DMS153 (cell line): ENCODE measurements at places on chromosomes 4 and X.

DNA sequence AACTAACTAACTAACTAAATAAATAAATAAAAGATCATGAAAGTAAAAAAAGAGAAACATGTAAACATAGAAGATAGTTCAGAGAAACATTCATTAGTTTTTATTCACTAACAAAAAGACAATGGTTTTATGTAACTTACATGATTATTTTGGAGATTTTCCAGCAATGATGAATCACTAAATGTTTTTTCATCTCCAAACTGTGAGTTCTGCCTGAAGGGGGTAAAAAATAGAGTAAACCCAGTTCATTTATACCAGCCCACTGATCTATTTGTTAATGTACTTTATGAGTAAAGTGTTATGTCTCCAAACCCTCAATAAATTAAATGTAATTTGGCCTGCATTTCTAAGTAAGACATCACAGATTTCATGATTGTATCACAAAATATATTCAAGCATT, 101.1 kb downstream of the ATP8A1 start:
- DNase-seq: no peak

DNA sequence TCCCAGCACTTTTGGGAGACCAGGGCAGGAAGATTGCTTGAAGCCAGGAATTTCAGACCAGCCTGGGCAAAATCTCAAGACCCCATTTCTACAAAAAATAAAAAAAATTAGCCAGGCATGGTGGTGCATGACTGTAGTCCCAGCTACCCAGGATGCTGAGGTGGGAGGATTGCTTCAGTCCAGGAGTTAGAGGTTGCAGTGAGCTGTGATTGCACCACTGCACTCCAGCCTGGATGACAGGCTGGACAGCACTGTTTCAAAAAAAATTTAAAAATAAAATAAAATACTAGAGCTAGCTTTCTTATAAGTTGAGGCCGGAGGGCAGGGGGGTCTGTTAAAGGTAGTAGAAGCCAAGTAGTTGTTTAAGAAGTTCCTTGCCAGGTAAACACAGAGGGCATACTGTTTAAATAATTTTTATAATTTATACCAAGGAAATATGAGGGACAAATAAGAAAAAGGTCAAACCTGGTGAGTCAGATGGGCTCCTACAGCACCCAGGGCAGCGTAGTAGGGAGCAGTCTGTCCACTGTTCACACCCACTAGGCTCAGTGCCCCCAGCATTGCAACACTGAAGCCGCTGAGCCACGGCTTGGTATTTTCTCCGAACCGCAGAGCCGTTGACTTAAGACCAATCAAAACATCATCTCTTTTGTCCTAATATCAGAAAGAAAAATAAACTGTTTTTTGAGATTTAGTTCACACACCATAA, 17.3 kb downstream of the COQ2 start:
- no peak for DNase-seq

DNA sequence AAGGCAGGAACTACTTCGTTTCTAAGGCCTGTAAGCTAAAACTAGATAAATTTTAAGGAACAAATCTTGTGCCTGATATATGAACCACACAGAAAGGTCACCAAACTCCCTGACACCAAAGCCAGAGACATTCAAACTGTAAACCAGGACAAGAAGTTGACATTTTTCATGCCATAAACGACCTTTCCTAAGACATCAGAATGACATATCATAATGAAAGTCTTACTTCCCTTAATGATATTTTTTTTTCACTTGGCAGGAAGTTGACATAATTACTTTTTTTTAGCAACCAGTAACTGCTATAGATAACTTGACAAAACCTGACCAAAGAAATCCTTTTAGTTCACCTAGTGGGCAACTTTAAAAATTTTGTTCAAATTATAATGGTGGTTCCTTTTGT, 231.5 kb upstream of the AGTR2 start:
- no peak for DNase-seq

DNA sequence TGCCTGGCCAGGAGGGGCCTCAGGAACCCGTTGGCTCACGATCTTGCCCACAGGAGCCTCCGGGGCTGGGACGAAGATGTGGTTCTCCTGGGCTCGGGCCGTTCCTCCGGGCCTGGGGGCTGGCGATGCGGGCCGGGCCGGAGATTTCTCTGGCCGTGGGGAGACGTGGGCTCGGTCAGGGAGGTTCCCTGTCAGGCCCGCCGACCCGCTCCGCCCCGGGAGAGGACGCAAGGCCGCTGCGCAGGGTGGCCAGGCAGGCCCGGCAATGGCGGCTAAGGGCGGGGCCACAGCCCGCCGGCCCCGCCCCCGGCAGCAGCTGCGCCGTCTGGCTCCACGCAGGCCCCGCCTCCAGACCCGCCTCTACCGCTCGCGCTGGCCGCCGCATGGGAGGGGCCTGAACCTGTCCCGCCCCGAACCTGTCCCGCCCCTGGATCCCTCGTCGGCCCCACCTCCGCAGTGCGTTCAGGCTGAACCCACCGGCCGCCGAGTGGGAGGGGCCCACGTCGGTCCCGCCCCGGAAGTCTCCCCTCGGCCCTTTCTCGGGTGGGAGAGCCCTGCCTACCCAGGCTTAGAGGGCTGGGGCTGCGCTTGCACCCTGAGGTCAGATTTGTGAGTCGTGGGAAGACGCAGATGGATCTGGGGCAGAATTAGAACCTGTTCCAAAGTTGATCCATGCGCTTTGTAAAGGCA, at the start of gene FAM3A:
TSS of gene FAM3A (minus strand) at position 267 of the 690 bp plus-strand sequence. CDS start 460 bp downstream, outside the sequence.
- peak; percentile 89 for DNase-seq
